HCT116 (cell line): ENCODE measurements at places on chromosomes 6 and 20.

- peak; percentile 7 for DNase-seq
These were observed 144.2 kb downstream of the JARID2 start for GRCh38 chr6:15389765-15390723.

DNA sequence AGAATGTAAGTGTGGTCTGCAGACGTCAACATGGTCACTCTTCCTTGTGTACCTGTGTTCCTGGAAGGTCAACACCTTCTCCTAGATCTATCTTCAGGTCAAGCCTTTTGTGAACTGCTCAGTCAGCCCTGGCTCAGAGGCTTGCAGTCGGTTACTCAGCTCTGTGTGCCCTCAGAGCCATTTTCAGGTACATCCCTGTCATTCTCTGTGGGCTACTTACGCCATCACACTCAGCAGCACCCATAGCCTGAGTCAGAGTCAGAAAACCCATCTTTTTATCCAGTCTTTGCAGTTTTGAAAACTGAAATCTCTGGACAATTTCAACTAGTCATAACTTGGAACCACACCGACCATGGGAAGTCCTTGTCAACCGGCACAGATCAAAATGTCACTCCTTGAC lies 35.3 kb downstream of the TGM3 start:
- no peak for DNase-seq

GRCh38 chr6:37172912-37173492 lies 3.0 kb downstream of the PIM1 start:
- no peak for DNase-seq

DNA sequence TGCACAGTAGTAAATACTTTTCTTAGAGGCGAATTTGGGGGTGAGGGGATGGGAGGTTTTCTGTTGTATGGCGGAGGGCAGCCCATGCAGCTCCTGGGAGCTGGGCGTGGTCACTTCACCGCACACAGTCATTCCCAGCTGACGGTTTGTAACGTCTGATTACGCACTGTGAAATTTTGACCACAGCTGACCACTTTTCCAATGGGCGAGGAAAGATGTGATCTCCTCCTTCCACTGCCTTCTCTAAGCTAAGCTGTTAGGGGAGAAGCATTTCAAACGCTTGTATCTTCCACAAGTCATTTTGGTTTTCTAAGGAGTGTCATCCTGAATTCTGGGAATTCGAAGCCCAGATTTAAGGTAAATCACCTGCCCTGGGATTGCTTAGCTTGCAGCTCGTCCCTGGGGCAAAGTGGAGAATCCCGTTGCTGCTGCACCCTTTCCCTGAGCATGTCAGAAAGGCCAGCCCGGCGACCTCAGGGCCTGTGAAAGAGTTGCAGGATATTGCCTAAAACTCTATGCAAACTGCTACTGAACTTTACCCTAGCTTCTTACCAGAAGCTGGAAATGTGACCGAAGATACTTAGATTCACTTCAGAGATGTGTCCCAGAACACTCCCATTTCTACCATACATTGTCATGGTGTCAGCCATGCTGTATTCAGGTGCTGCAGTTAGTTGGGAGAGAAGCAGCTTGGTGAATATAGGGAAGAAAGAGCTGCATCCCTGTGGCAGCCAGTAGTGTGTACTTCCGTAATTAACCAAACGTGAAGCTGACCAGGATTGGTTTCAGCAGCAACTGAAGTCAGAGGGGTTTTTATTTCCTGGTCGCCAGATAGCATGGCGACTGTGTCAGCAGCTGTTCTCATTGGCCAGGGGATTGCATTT lies 58.9 kb downstream of the RREB1 start:
- DNase-seq: no peak

GRCh38 chr20:1437235-1437904 lies 29.3 kb downstream of the NSFL1C start:
- DNase-seq: peak; percentile 71

- DNase-seq: no peak
These were observed 110.4 kb upstream of the FRMD1 start for GRCh38 chr6:168189200-168190013.
